Activated CD4-positive, alpha-beta T cell treated with anti-CD3 and anti-CD28 coated beads for 1 hour (primary cell): ENCODE measurements at places on chromosomes 12 and 14.

GRCh38 chr14:62994096-62994495, 51.2 kb downstream of the KCNH5 start:
- DNase-seq = no peak

DNA sequence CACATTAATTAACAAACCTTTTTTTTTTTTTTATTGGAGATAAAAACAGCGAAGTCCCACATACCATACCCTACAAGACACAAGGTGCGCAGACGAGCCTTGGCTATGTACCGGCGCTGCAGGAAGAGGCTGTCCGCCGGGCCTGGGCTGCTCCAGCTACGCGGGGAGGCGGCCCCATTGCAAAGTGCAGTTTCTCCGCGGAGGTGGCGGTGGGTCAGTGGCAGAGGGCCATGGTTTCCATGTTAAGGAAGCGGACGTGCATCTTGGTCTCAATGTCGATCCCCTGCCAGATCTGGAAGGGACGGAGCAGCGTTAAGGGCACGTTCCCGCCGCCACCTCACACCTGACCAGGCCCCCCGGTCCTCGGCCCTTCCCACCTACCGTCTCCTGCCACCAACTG, 60.3 kb downstream of the TESC start:
- no peak for DNase-seq

GRCh38 chr12:59735231-59735630, 139.4 kb downstream of the SLC16A7 start:
- no peak for DNase-seq

GRCh38 chr12:110093631-110094311, 30.4 kb upstream of the IFT81 start:
- DNase-seq = no peak
